Adipocyte (in vitro differentiated cells): ENCODE measurements at places on chromosomes 7 and 10.

GRCh38 chr7:114007386-114007785 is 88.6 kb upstream of the PPP1R3A start:
- no peak for DNase-seq

GRCh38 chr7:123057911-123058310 is 62.4 kb upstream of the TAS2R16 start:
- no peak for DNase-seq

DNA sequence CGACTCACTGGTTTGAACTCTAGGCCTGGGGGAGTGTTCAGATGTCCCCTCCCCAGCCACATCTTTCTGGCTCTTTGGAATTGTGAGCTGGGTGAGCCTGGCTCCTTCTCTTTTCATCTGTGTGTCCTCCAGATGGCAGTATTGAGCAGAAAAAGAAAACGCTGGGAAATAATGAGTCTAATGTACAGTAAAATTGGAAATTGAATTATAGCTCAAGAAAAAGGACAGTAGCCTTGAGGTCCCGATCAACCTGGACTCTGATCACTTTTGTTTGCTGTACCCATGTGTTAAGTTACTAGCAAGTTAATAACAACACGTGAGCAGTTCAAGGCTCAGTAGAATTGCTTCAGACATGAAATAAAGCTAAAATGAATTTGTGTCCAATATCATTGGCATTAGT is 77.9 kb downstream of the SNX10 start:
- DNase-seq = peak; percentile 86

GRCh38 chr7:4173615-4174014 is 508.5 kb upstream of the FOXK1 start:
- no peak for DNase-seq

DNA sequence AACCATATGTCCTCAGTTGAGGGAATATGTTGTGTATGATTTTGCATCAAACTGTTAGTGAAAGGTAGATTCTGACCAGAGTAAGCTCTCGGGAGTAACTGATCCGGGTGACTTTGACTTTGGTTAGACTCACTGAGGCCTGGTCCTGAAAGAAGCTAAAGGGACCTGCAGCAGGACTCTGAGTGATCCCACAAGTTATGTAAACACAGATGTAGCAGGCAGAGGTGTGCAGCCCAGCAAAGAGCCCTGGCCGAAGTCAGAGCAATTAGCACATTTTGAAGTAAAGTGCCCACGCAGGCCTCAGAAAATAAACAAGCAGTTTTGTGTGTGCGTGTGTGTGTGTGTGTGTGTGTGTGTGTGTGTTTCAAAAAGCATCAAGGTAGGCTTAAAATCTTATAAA is 245.6 kb upstream of the FERD3L start:
- DNase-seq = no peak

- no peak for DNase-seq
Observed at GRCh38 chr7:92631850-92632487, 41.8 kb upstream of the FAM133B start.

GRCh38 chr7:15855525-15856109 is 169.1 kb upstream of the MEOX2 start:
- DNase-seq = no peak

GRCh38 chr10:60044971-60045370 is 138.6 kb upstream of the CCDC6 start:
- DNase-seq = no peak

DNA sequence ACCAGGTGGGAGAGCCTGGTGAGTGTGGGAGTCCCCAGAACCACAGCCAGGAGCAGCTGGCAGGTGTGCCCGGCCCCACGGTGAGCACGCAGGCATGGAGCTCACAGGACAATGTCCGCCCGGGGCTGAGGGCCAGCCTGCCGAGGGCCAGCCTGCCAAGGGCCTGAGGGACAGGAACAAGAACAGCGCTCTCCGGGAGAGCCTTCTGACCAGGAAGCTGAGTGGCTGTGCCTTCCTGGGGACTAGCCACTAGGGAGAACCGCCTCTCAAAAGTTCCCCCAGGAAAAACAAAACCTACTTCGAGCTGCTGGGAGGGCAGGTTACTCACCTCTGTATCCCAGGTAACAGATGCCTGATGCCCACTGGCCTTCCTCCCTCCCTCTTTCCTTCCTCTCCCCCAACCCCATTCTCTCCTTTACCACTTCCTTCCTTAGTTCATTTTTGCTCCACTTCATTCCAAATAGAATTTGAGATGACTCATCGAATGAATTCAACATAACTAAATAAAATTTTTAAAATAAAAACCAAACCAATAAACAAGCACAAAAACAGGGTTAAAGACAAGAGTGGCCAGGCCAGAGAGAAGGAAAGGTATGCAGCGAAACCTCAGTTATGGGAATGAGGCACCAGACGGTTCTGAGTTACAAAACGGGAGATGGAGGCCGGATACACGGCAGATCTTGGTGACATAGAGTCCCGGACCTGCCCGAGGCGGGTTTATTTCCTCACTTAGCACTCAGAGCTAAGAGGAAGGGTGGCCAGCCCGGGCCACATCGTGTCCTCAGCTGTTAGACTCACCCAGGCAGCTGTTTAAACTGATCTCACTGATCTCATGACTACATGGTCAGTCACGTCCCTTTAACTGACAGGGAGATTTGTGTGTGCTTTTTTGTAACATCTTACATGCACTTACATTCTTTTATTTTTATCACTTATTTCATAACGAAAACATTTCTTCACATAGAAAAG is 128.5 kb downstream of the TNS3 start:
- DNase-seq = peak; percentile 93
